Neuronal stem cell (in vitro differentiated cells): ENCODE measurements at places on chromosomes 6 and 20.

DNA sequence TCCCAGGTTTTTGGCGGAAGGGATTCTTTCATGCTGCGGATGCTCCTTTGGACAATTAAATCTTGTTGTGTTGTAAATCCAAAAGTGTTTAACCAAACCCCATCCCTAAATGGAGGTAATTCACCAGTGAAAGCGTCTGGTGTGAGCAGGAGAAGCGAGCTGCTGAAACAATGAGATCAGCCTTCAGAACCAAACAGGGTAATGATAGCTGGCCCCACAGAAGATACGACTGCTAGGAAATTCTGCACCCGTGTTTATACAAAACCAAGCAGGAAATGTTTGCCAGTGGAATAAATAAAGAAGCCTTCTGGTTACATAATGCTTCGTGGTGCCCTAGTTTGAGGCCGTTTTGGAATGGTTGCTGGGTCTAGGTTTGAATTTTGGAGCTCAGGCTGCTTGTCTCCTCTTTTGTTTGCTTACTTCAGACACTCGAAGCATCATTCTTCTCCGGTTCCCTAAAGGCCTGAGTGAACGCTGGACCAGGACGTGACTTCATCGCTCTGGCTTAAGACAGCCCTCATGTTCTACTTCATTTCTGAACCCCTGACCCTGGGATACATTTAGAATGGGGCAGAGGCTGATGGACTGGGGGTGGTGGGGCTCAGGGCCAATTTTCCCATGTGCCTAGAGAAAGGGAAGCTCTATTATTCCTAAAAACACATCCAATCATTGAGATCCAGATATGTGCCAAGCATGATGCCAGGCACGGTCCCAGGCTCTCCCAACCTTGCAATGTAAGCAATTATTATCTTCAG lies 61.6 kb upstream of the JAG1 start:
- no peak for DNase-seq

DNA sequence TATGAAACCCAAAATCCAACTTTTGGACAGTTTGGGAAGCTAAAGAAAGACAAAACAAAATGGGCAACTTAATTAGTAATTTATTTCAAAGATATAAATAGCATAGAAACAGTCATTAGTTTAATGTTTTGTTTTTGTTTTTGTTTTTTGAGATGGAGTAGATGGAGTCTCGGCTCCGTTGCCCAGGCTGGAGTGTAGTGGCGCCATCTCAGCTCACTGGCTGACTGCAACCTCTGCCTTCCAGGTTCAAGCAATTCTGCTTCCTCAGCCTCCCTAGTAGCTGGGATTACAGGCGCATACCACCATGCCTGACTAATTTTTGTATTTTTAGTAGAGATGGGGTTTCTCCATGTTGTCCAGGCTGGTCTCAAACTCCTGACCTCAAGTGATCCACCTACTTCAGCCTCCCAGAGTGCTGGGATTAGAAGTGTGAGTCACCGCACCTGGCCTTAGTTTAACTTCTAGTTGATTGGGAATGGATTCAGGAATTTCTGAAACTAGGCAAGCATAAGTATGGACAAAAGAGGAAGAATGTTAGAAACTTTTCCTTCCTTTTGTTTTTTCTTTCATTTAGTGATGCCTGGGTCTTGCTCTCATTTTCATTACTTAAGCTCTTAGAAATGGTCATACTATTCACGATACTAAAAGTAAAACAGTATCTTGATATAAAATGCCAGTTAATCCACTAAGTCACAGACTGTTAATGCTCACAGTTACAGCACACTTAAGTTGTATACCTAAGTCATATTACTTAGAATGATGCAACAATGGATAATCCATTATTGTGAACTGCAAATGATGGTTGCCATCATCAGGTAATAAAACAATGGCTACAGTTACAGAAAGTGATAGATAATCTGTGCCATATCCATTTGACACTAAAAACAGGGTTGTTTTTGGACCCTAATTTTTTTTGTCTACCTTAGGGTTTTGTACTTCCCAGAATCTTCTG lies 8.2 kb downstream of the SENP6 start:
- no peak for DNase-seq

DNA sequence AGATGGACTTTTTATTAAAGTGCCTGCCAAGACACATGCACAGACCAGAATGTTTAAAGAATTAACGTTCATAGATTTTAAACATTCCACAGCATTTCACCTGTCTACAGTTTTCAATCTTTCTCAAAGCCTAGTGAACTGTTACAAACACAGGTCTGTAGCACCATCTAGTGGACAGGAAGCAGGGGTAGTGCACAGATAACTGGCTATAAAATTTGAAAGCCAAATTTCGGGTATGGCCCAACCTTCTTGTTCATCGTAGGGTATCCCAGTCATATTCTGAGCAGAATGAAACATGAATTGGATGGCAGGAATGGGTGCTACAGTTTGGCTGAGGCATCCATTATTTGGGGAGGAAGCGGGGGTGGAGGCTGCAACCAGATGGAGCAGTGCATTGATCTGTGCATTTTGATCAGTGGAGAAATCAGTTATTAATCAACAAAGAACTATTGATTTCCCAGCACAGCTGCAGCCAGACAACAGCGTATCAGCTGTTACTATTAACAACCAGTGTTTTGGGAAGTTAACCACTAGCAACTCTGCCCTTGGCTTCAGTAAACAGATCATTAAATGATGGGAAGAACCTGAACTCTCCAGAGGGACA lies 56.1 kb upstream of the B3GAT2 start:
- DNase-seq = peak; percentile 66

DNA sequence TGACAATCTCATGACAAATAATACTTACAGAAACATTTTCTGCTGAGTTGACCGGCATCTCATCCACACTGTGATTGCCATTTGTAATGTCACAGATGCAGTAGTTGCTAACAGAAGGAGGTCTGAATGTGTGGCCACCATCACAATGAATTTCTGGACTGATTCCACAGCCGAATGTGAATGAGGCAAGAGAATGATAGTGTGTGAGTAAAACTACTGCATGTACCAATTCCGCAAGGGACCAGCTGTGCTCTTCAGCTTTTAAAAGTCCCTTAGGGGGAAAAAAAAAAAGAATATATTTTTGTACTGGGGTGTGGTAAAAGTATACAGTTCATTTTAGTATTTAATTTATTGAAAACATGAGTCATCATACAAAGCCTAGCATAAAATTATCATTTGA lies 96.2 kb downstream of the SESN1 start:
- DNase-seq = no peak
